ENCODE measurements at places on chromosomes 11 and 22. TPM values are rescaled to one million over a fixed set of nuclear protein-coding genes. Genes with fewer than 3 reads are reported as not detected.

Gene MEN1
- 7.0 TPM for polyA plus RNA-seq

Gene OR8H3
- polyA plus RNA-seq = not detected

Gene PGM2L1
- polyA plus RNA-seq = 3.3 TPM

Gene HBB
- polyA plus RNA-seq = 131 TPM

Gene DDTL
- polyA plus RNA-seq = 2.6 TPM

Gene P2RX3
- not detected for polyA plus RNA-seq

Gene OR52A1
- not detected for polyA plus RNA-seq

Gene GRIK4
- 8.3 TPM for polyA plus RNA-seq

Gene APOA5
- not detected for polyA plus RNA-seq

Gene SMIM35
- polyA plus RNA-seq = not detected

Gene MUC2
- not detected for polyA plus RNA-seq

Gene MMP27
- polyA plus RNA-seq = not detected

Gene GRM5
- polyA plus RNA-seq = 6.9 TPM

Gene MUC5B
- polyA plus RNA-seq = not detected

Gene APOL4
- not detected for polyA plus RNA-seq

Gene CARS1
- 65.2 TPM for polyA plus RNA-seq

Gene PRCP
- polyA plus RNA-seq = 246 TPM

Gene POU2F3
- not detected for polyA plus RNA-seq

Gene MMP7
- not detected for polyA plus RNA-seq

Gene USH1C
- polyA plus RNA-seq = not detected

Gene OR8D1
- not detected for polyA plus RNA-seq

Gene GNG3
- polyA plus RNA-seq = 1,510 TPM

Gene WNT11
- 10.8 TPM for polyA plus RNA-seq

Gene ADORA2A
- polyA plus RNA-seq = not detected

Gene LMO2
- 11.4 TPM for polyA plus RNA-seq

Gene SYTL2
- polyA plus RNA-seq = 6.2 TPM

Gene ADM2
- not detected for polyA plus RNA-seq

Gene UPK2
- not detected for polyA plus RNA-seq

Gene ZNF70
- polyA plus RNA-seq = 0.15 TPM

Gene GRIA4
- polyA plus RNA-seq = 42.7 TPM

Gene FOLR1
- not detected for polyA plus RNA-seq

Gene TENM4
- 7.9 TPM for polyA plus RNA-seq

Gene RABL2B
- 4.6 TPM for polyA plus RNA-seq

Gene OR8D4
- polyA plus RNA-seq = not detected

Gene SCO2
- not detected for polyA plus RNA-seq

All from Purkinje cell (primary cell).